Mesenteric fat pad (tissue), 1 donor: ENCODE measurements at places on chromosomes 2 and 18. TPM values are rescaled to one million over a fixed set of nuclear protein-coding genes. Genes with fewer than 3 reads are reported as not detected.

Gene LBX2
- 2.6 TPM for total RNA-seq

Gene ANTXR1
- 51.9 TPM for total RNA-seq

Gene MOGAT1
- 0.74 TPM for total RNA-seq

Gene EMX1
- total RNA-seq, result not detected

Gene STAM2
- 31.4 TPM for total RNA-seq

Gene TUBA4A
- total RNA-seq, result 21.7 TPM

Gene COL4A4
- 0.45 TPM for total RNA-seq

Gene UBR3
- 62.9 TPM for total RNA-seq

- DNase-seq, result no peak
Observed at GRCh38 chr18:67794521-67794920, 278.0 kb upstream of the DSEL start.

DNA sequence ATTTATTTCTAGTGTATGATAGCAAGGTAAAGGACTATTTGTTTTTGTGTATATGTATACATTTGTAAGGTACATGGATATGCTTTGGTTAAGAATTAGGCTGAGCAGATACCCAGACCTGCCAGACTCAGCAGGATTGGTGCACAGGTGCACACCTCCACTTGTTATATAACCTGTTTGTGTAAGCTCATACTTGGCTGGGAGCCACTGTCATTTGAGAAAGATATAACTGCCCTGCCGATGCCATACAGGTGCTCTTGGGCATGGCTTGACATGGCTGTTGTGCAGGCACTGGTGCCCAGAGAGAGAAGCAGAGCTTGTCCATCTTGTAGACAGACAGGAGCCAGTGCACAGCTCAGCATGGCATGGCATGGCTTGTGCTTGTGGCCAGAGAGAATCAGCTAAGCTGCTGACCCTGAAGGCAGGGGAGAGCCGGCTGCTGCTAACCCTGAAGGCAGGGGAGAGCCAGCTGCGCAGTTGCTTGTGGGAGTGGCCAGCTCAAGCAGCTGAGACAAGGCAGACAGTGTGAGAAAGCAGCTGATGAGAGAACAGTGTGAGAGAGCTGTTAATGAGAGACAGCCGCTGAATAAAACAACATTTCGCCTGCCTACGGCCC lies 136.5 kb downstream of the RNF144A start:
- no peak for DNase-seq

DNA sequence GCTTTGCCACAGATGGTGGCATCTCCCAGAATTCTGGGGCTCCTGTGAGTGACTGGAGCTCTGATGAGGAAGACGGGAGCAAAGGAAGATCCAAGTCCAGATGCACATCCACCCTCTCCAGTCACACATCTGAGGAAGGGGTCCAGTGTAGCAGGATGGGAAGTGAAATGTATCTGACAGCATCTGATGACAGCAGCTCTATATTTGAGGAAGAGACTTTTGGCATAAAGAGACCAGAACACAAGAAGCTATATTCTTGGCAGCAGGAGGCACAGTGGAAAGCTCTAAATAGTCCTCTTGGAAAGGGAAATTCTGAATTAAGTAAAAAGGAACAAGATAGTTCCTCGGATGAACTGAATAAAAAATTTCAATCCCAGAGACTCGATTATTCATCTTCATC lies 23.5 kb upstream of the C1GALT1C1L start:
- DNase-seq, result no peak

- no peak for DNase-seq
Observed at GRCh38 chr2:229943770-229944449, 21.6 kb downstream of the FBXO36 start.

DNA sequence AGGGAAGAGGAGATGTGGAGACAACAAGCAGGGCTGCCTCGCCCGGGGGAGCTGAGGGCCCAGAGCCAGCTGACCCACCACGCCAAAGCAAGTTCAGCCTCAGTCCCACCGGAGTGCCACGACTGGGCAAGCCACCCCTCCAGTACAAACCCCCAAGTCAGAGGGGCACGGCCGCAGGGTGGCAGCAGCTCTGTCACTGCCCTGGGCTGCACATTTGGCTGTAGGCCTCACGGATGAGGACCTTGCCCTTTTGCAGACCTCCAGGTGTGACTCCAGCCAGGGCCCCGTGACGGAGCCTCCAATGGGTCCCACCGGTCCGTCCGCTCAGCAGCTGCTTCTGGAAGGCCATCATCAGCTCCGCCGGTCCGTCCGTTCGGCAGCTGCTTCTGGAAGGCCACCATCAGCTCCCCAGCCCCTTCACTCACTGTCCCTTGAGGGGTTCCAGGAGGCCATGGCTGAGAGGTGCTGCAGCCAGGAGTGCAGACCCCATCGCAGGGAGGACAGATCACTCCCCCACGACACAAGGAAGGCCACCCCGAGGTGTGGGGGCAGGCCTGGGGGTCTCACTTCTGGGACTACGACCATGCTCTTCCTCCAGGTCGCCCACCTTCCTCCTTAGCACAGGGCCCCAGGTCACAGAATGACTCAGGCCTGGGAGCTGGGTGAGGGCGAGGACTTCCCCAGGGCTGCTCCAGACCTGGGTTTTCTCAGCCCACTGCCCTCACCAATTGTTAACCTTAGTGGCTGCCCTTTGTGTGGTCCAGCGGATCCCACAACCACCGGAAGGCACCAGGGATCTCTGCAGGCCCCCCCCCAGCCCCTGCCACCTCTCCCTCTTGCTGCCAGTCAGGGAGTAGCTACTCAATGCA lies 24.6 kb upstream of the STK25 start:
- DNase-seq, result no peak

DNA sequence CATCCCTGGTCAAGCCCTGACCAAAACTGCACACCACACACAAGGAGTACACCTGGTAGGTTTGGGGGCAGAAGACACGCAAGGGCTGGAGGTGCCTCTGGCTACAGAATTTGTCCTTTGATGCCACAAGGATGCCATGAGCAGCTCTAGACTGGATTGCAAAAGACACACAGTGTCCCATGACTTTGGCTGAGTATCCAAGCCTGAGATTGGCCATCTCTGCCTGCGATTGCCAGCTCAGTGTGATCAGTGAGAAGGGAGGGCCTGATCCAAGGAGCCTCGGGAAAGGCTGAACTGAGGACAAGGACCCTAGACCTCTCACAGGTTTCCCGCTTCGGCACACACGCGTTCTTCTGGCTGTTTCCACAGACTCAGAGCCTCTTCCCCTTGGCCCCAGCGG lies 60.0 kb upstream of the FOSL2 start:
- DNase-seq, result peak; percentile 62

GRCh38 chr2:11657646-11658045 lies 12.3 kb downstream of the NTSR2 start:
- peak; percentile 60 for DNase-seq
